ENCODE measurements at places on chromosomes 2 and 18.

GRCh38 chr2:129554373-129554772 is 425.1 kb upstream of the RAB6C start:
- DNase-seq = no peak

GRCh38 chr2:218172845-218173244 is 6.1 kb upstream of the CXCR1 start:
- no peak for DNase-seq

GRCh38 chr2:216159646-216160045 is 50.5 kb downstream of the XRCC5 start:
- no peak for DNase-seq

DNA sequence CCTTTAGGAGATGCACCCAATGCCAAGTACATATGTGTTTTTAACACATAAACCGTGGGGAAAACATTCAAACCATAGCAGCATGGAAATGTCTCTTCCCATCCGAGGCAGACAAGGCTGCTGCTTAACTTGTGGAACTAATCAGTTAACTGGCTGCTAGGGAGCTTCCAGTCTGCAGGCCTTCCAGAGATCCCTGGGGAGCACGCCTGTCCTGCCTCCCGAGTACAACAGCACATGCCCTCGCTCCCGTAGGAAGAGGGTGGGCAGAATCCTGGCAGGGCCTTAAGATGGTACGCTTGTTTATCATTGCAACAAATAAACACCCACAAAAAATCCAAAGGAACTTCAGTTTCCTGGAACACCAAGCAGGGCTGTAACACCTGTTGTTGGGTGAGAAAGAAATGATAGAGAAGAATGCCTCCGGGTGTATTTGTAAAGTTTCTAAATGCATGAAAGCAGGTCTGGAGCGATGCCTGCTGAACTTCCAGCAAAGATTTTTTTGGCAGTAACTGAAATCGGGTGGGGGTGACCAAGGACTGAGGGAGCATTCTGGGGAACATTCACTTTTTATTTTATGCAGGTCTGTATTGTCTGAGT is 56.2 kb downstream of the EDAR start:
- DNase-seq = no peak

- no peak for DNase-seq
These were observed 130.7 kb downstream of the WDSUB1 start for GRCh38 chr2:159155791-159156190.

- no peak for DNase-seq
These were observed 470.4 kb upstream of the MYT1L start for GRCh38 chr2:2801458-2801857.

Measured in T-helper 22 cell (primary cell).